ENCODE measurements at places on chromosomes 4 and X. TPM values are rescaled to one million over a fixed set of nuclear protein-coding genes. Genes with fewer than 3 reads are reported as not detected.
A peak's percentile ranks its signal among the peaks of the same experiment; 100 is the strongest.

CT83 gene
- not detected for total RNA-seq

LONRF3 gene
- 0.19 TPM for total RNA-seq

GRCh38 chrX:72025236-72025770 is 106.4 kb downstream of the RTL5 start:
- no peak for DNase-seq

SORBS2 gene
- total RNA-seq: 4.2 TPM

CT55 gene
- not detected for total RNA-seq

DNA sequence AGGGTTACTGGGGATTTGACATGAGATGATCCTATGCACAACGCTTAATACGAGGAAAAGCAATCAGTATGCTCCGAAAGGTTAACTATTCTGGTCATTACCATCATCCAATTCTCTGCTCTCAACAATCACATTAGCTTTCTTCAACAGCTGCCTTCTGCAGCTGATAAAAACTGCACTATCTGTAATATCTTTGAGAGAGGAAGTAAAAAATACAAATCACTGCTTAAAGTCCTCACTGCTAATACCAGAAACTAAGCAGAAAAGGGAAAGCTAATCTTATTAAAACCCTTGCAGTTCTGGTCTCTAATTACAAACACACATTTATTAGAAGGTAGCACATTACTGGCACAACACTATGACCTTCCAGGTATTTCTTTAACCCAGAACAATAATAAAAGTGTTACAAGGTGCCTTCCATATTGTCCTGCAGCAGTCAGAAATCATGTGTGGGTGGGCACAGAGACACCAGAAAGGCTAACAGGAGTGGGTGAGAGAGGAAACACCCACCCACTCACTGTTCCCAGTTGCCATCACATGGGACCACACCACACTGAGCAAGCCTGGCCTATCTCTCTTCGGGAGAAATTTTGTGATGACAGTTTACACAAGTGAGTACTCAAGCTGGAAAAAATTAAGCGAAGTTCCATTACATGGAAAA is 71.0 kb downstream of the RELL1 start:
- no peak for DNase-seq

GRCh38 chr4:75069493-75070074 is 136.7 kb downstream of the PARM1 start:
- DNase-seq: no peak

DNA sequence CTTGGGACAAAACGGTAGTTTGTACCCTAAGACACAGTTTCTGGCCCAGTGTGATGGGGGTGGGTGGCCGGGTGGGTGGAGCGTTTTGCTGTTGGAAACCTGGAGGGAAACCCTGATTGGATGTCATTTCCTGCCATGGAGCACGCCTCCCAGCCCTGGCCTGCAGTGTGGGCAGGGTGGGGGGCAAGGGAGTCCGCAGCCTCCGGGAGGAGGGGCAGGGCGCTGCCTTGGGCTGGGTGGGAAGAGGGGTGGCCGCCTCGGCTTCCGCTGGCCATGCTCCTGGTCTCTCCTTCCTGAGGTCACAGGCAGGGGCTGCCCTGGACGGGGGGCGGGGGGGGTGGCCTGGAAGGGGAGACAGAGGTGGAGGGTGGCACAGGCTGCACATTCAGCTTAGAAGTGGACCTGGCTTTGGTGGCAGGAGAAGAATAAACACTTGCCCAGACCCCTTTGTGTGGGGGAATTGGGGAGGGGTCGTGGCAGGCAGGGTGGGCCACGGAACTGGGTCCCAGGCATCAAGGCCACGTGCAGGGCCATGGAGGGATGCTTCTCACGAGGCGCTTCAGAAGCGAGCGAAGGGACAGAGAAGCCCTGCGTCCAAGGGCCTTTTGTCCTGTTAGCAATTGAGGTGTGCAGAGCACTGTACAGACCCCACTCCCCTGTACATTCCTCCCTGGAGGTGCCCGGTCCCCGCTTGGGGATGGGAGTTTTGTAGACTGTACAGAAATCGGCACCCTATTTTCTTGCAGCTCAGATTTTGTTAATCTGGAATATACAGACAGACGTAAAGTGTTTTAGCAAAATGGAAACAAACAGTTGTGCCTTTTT is 6.2 kb downstream of the NAT8L start:
- no peak for DNase-seq

RPS6KA6 gene
- 2.1 TPM for total RNA-seq

GRCh38 chr4:182212211-182212761 is 30.9 kb upstream of the TENM3 start:
- peak; percentile 90 for DNase-seq

DNA sequence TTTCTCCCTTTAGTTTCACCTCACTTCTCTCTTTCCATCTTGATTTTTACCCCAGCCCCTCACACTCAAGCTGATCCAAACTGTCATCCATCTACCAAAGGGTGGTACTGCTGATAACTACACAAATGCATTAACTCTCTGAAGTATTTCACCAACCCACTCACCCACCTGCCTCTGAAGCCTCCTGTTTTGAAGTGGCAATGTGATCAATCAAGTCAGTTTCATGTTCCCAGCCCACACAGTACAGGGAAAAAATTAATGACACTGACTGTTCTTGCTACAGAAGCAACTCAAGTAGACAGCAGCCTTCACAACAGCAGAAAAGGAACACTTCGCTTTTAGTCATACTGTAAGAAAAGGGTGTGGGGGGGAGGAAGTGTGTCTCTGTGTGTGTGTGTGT is 183.0 kb upstream of the NOCT start:
- DNase-seq: no peak

- peak; percentile 76 for DNase-seq
Measured at GRCh38 chr4:147773261-147774184, 41.6 kb downstream of the ARHGAP10 start.

AKAP14 gene
- total RNA-seq: not detected

- peak; percentile 82 for DNase-seq
Measured at GRCh38 chrX:108312957-108313356, 125.3 kb downstream of the COL4A6 start.

DNA sequence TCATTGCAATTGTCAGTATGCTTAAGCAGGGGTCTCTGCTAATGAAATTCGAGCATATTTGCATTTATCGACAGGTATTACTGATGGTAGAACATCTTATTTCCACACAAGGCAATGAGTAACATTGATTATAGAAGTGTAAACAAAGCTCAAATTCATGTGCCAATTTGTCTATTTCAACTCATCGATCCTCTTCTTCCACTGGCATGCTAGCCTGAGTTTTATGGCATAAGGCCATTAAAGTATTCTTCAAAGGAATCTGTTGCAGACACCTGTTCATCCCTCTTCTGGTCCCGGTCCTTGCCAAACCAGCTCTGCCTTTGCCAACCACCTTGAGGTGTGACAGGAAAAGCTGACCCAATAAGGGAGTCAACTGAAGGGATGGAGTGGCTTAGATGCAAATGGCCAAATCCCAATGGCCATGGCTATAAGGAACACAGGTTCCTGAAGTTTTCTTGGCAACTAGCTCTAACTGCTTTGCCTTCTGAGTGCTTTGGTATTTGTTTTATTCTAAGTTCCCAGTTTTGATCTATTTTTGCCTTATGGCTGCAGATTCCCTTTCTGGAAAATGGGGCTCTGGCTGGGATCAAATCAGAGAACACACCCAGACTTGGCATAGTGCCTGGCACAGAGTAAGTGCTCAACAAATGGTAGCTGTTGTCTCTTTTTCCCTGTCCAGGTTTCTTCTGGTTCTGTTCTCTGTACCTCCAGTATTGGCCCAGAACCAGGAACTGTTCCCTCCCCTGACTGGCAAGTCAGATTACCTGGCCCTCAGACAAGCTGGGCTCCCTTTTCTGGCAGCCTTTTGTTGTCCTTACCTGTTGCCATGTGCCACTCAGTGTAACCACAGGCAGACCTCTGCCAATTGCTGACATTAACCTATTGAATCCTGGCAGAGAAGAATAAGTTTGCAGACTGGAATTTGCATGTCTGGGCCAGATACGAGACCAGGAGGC is 63.1 kb downstream of the RTL9 start:
- no peak for DNase-seq

- no peak for DNase-seq
Measured at GRCh38 chr4:6926681-6927478, 17.3 kb downstream of the TBC1D14 start.

GRCh38 chrX:44305921-44306320 is 37.6 kb downstream of the EFHC2 start:
- DNase-seq: no peak

DNA sequence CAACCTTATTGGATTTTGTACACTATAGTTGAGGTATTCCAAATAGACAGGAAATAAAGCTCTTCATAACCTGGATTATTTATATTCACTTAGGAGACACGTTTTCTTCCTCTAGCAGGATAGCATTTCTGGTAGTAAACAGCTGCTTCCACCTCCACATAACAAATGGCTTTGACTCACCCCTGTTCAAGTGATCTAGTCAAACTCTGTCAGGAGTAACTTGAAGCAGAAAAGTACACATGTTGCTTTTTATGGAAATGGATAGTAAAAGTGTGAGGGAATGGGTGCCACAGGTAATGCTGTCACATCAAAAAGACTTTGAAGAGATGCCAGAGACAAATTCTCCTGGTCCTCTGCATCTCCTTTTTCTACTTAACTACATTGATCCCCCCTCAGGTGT is 258.7 kb upstream of the SLC7A11 start:
- DNase-seq: peak; percentile 72

DNA sequence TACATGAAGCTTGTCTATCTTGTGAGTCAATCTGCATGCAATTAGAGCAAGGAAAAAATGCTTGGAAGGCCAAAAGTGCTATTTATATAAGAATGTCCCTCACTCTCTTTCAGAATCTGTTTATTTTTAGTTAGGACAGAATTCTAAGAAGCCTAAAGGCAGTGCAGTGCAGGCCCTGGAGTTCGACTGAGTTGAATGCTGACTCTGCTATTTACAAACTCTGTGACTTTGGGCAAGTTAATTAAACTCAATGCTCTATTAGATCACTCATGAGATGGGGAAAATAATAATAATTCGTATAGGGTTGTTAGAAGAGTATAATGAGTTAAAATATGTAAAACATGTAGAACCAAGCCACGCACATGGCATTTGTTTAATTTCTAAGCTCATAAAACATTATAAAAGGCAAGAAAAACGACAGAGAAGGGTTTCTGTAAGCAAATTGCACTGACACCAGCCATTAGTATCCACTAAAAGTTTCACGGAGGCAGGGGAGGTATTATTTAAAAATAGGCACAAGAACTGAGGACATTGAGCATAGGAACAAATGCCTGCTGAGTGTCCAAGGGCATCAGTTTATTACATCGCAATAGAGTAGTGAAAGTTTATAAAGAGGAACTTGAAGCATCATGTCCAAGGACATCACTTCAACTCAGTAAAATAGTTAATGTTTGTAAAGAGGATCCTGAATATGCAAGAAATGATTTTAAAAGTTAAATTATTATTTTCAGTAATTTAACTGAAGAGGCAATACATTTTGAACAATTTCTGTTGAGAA is 115.0 kb upstream of the INPP4B start:
- DNase-seq: no peak

- DNase-seq: no peak
Measured at GRCh38 chr4:82802911-82803310, 4.3 kb upstream of the SCD5 start.

DNA sequence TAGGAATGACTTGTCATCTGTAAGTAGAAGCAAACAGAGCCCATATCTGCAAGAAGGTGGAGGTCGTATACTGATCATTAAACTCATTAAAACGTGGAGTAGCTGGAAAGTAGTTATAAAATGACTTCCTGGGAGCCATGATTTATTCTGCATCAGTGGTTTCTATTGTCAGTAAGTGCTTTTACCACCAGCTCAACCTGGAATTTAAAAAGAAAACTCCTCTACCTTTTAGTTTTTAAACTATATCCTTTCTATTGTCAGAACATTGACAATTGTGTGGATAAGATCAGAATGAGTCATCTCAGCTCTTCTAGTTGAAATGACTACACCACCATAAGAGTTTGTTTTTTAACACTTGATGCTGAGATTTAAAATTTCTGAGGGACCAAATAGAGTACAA is 651.2 kb upstream of the GALNT7 start:
- DNase-seq: no peak

DNA sequence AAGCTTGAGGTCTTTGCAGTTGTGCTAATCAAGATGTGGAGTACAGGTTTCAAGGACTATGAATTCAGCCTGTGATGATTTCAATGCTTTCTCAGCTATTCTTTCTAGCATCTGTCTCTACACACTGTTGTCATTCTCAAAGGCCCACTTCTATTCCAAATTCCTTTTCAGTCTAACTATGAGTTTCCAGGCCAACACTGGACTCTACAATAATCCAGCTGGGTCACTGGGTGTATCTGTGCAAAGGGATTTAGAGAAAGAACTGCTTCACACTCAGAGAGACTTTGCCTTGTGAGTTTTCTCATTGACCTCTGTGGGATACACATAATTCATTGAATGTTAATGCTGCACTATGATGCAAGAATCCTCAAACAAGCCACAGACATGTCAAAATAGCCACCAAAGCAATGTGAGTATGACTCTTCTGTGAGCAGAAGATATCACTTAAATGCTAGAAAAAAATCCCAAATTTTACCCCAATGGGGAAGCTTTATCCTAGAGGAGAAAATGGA is 171.8 kb upstream of the CLNK start:
- peak; percentile 69 for DNase-seq

- peak; percentile 57 for DNase-seq
Measured at GRCh38 chrX:76148753-76149152, 24.1 kb upstream of the PBDC1 start.

RNF212 gene
- not detected for total RNA-seq

GRCh38 chrX:149151805-149152757 is 353.0 kb downstream of the IDS start:
- peak; percentile 91 for DNase-seq

DNA sequence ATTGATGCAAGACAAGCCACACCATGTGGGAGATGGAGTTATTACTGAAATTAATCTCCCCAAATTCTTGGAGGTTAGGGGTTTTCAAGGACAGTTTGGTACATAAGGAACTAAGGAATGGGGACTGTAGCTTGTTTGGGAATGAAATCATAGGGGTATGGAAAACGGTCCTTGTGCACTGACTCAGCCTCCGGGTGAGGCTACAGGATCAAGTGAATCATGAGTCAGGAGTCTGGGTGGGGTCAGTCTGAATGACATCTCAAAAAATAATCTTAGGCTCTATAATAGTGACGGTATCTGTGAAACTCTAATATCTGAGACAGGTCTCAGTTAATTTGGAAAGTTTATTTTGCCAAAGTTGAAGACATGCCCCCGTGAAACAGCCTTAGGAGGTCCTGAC is 128.5 kb upstream of the CYSLTR1 start:
- DNase-seq: peak; percentile 68

DNA sequence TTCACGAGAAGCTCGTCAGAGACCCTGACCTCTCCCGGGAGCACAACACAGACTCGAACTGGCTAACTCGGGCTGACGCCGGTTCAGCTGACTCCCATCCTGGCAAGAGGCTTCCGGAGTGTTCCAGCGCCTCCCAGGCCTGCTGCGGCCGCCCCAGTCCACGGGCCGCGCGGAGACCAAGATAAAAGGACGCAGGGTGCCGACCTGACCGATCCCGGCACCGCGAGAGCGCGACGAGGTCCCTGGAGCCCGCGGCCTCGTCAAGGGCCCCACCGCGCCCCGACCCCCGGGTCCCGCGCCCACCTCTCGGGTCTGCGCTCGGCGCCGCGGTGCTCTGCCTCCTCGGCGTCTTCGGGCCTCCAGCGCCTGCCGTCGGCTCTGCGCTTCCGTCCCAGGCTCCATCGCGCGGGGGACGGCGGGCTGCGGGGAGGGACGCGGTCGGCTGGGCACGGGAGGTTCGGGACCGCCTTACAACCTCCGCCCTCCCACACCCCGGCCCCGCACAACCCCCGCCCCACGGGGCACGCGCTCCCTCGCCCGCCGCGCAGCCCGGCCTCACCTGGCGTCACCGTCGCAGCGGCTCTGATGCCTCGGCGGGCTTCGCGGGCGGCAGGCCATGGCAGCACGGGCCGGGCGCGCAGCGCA is 426 bp downstream of the SLBP start:
- DNase-seq: peak; percentile 61

- peak; percentile 70 for DNase-seq
Measured at GRCh38 chr4:10093801-10094552, 22.6 kb downstream of the WDR1 start.

All from LHCN-M2 (cell line).